Activated T-helper 17 cell treated with anti-CD3 and anti-CD28 coated beads, Interleukin-2, amount 50 U/mL, for 72 hours (primary cell): ENCODE measurements at places on chromosomes 2 and 18. TPM values are rescaled to one million over a fixed set of nuclear protein-coding genes. Genes with fewer than 3 reads are reported as not detected.

Gene TGFA
- 0.69 TPM for total RNA-seq

Gene ERMN
- 1.8 TPM for total RNA-seq

Gene RAX
- 0.24 TPM for total RNA-seq

Gene KYNU
- 0.05 TPM for total RNA-seq

Gene CYP26B1
- total RNA-seq = not detected

Gene CRACDL
- 0.13 TPM for total RNA-seq

Gene MOCOS
- total RNA-seq = 0.19 TPM

Gene NCKAP5
- total RNA-seq = not detected

Gene TWIST2
- total RNA-seq = not detected

Gene ZSWIM2
- not detected for total RNA-seq

Gene TMEM37
- total RNA-seq = not detected

Gene GRHL1
- total RNA-seq = 0.85 TPM

Gene FARP2
- total RNA-seq = 33.1 TPM

Gene GRB14
- total RNA-seq = not detected

Gene PID1
- total RNA-seq = not detected

Gene AKAIN1
- not detected for total RNA-seq

Gene DOK6
- not detected for total RNA-seq

Gene ANKRD39
- 52.3 TPM for total RNA-seq

DNA sequence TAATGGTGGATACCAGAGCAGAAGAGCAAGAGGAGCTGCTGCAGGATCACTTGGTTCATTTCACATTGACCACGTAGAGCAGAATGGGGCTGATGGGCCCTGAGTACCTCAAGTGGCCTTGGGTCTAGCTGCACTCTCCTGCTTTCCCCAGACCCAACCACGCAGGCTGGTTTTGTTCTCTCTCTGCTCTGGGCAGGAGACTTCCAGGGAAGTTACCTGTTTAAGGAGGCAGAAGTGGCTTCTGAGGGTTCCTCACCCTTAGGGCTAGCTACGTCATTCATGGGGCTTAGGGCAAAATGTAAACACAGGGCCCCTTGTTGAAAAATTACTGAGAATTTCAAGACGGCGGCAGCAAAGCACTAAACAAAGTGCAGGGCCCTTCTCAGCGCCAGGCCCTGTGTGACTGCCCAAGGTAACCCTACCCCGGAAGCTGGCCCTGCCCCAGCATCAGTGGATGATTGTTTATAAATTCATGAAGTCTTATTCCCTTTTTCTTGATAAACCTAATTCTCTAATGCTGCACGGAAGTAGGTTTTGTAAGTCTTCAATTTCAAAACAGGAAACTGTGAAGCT, 75.9 kb downstream of the TMEM182 start:
- no peak for ATAC-seq

DNA sequence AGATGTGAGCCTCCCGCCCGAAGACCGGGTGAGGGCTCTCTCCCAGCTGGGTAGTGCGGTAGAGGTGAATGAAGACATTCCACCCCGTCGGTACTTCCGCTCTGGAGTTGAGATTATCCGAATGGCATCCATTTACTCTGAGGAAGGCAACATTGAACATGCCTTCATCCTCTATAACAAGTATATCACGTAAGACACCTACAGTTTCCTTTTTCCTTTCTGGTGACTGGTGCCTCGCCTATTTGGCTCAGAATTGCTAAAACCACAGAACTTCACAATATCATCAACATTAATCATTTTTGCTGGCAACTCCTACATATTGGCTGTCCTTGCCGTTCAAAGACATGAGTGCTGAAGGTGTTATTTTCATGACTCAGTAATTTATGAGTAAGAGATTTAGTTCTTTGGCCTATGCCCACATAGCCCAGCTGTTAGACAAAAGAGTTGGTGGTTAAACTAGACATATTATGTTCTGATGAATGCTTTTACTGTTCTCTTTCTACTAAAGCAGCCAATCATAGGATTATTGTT, 2.2 kb downstream of the STAMBP start:
- ATAC-seq = peak; percentile 79

DNA sequence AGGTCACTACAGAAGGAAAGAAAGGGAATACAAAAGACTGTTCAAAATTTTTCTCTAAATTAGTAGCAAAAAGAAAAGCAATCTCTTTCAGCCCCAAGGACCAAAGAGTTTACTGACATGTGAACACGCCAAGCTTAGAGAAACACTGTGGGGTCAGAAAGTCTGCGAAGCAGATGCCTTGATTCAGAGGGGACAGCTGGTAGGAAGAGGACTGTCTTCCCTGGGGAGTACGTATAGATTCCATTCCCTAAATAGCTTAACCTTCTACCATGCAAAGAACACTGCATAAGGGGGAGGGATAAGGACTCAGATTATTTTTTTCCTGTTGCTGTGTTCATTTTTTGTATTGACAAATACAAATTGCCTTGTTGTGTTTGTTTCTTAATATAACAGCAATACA, 96.1 kb downstream of the IRS1 start:
- ATAC-seq = no peak

- no peak for ATAC-seq
These were observed 8.4 kb downstream of the SP5 start for GRCh38 chr2:170723446-170723958.

GRCh38 chr2:44679584-44679983, 261.9 kb upstream of the SIX3 start:
- ATAC-seq = no peak

DNA sequence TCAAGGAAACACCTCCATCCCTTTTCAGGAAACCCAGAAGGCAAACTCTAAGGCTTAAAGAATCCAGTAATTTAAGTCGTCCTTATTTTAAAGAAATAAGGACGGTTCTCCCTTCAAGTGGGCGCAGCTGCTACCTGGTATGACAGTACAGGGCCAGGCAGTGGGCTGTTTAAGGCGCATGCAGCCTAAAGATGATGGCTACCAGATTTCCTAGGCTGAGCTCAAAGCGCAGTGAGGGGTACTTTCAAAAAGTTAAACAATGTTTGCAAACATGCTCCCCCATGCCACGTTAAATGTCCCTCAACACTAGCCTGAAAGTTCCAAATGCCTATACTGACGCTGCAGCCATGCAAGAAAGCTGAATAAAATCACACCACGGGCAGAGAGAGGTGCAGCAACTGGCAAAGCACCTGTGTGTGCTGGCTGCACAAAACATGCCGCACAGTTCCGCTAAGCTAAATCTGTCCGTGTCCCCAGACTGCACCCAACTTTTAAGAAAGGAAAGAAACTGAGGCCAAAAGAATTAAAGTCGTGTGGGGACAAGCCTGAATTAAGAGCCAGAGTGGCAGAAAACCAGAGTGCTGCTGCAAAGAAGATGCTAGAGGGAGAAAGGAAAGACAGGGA, 583 bp downstream of the HIBCH start:
- ATAC-seq = peak; percentile 14

GRCh38 chr2:9703085-9703678, 72.4 kb upstream of the YWHAQ start:
- peak; percentile 96 for ATAC-seq

DNA sequence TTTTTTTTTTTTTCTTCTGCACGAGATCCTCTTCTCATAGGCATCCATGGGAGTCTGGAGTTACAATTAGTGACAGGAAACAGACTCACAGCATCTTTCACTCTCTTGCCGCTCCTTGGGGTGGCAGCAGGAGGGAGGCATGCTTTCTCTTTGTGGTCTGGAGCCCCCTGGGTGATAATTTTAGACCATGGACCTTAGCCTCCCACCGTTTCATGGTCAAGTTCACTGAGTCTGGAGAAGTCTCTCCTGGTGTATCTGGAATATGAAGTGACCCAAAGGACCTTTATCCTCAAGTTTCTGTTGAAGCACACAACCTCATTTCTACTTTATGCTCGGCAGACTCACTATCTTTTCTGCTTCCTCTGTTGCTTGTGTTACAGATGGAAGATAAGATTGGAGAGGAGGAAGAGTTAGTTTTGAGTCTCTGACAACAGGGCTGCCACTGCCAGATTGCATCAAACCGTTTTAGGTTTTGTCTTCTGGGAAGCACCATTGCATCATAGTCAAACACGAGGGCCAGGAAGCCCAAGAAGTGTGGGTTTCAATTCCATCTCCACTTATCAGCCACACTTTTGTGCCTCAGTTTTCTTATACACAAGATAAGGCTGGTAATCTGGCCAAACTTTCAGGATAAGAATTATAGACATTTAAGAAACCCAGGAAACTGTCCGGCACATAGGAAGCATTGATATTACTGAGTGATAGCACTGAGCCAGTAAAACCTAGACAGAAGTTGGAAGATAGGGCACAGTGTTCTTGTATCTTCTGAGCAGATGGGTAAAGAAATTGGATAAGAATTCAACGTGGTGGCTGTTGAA, 62.3 kb downstream of the ADCYAP1 start:
- ATAC-seq = no peak

DNA sequence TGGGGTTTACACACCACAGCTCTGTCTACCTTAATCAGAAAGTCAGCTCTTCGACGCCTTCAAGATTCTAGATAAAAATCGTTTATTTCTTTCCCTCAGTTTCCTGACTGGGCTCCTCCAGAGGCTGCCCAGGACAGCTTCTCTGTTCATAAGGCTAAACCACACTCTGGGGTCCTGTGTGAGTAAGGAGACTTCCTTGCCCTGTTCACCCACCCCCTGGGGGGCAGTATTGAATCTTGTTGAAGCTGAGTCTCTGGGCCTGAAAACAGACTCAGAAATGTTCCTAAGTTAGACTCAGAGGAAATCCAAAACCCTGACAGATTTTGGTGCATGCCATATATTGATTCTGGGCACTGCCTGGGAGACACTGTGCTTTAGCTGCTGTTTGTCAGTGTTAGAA, 43.0 kb downstream of the G6PC2 start:
- no peak for ATAC-seq

GRCh38 chr18:46332921-46333341, 228.7 kb downstream of the HAUS1 start:
- no peak for ATAC-seq

DNA sequence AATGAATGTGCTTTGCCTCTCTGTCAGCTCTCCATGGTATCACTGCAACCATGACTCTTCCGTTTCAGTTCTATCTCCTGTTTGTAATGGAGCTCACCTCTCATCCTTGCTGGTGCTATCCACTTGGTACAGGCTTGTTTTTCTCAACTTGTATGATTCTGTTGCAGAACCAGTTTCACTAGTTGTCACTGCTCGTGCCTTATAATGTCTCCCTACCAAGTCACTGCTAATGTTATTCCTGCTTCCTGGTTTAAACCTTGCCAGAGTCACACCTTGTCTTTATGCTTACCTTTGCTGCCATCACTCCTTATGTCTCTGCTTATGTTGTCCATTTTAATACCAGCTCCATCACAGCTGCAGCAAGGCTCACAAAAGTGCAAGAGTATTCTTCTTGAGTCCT, 1191.0 kb upstream of the LRRTM1 start:
- ATAC-seq = no peak

- peak; percentile 38 for ATAC-seq
These were observed 4.5 kb downstream of the HAAO start for GRCh38 chr2:42787788-42788477.

DNA sequence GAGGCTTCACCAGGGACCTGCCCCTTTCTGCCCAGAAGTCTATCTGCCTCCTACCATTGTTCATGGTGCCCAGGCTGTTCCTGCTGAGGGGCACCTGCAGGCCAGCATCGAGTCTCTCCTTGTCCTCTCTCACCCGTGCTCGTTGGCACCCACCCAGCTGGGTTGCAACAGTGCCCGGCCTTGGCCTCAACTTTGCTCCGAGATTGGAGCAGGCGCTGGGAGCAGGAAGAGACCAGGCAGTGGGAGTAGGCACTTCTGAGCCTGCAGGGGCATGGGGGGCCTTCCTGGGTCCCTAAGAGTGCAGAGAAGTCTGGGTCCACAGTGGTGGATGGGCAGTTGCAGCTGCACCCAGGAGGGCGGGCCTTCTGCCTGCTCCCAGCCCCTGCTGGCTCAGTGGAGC, 75.6 kb downstream of the NCOA1 start:
- no peak for ATAC-seq

GRCh38 chr18:7982216-7982615, 415.1 kb downstream of the PTPRM start:
- ATAC-seq = no peak

DNA sequence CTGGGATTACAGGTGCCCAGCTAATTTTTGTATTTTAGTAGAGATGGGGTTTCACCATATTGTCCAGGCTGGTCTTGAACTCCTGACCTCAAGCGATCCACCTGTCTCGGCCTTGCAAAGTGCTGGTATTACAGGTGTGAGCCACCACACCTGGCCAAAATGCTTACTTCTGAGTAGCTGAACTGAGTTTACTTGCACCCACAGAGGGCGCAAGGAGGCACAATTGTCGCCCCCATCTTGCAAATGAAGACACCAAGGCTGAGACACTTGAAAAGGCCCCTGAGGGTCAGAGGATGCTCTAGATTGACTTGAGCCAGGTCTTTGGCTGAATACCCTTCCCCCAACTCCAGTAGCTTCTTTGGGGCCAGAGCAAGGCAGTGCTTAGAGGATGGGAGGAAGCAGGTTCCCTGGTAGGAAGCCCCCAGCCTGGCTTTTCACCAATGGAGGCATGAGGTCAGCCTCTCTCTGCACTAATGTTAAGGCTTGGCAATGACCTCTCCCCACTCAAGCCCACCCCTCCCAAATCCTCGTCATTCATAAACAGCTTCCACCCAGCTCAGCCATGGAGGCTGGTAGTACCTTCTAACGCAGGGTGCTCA, 14.5 kb upstream of the KIF1A start:
- no peak for ATAC-seq
